NCI-H1048 (cell line): ENCODE measurements at places on chromosomes 11 and 22.

DNA sequence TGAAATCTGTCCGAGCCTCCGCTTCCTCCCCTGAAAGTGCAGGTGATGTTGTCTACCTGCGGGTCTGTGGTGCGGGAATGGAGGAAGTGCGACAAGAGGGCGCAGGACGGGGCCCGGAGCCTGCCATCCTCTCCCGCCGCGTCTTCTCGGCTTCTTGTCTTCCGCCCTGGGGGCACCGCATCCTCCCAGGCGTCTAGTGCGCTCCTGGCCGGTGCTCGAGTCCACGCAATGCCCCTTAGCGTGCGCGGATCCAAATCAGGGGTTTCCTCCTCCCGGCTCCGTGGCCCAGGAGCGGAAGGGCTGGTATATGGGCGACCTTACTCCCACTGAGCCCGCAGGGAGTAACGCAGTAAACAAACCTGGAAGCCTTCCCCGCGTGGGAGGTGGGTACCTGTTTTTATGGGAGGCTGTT is 405 bp downstream of the SFI1 start:
- no peak for DNase-seq

- DNase-seq, result no peak
These were observed 13.8 kb upstream of the PVALB start for GRCh38 chr22:36830601-36831000.

DNA sequence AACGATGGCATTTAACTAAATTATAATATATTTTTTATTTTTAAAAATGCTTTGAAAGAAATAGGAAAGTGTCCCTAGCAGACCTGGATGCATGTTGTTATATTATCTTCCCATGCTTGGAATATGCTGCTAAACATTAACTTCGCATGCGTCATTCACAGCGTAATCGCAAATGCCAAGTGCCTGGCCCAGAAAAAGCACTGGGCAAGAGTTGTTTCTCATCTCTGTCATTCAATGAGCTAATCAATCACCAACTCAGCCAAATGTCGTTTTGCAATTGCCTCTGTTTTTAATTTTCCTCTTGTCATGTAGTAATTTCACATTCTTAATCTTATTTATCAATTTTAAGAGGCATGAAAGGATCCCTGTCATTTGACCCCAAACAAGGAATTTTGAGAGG is 1421.9 kb downstream of the BRD1 start:
- no peak for DNase-seq

DNA sequence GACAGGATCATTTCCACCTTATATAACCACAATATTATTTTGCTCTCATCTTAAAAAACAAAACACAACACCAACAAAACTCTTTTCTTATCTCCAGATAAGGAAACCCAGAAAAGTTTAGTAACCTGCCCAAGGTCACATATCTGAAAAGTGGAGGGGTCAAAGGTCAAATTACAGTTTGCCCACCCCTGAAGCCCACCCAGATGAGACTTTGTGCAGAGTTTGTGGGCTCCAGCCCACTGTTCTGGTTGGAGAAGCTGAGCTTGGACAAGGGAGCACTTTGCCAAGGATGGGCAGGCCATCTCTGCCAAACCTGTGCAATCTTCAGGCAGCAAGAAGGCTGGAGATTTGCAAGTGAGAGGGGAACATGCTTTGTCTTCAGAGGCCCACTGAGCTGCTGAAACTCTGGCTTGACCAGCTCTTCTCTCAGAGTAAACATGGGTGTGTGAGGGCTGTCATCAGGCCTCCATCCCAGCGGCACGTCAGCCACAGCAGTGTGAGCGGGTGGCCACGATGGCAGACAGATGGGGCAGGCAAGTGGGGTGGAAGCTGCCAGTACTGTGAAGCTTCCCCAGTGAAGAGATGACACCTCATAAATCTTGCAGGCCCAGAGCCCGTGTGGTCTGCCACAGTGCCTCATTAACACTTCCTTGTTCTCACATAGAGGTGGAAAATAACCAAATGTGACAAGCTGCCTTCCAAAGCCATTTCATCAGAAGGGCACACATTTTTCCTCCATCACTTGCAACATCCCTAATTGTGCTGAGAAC is 111.8 kb downstream of the CCDC81 start:
- DNase-seq, result no peak

GRCh38 chr11:15106201-15106965 is 8.3 kb upstream of the INSC start:
- no peak for DNase-seq

GRCh38 chr11:63868399-63869064 is 29.6 kb downstream of the MARK2 start:
- DNase-seq, result no peak

DNA sequence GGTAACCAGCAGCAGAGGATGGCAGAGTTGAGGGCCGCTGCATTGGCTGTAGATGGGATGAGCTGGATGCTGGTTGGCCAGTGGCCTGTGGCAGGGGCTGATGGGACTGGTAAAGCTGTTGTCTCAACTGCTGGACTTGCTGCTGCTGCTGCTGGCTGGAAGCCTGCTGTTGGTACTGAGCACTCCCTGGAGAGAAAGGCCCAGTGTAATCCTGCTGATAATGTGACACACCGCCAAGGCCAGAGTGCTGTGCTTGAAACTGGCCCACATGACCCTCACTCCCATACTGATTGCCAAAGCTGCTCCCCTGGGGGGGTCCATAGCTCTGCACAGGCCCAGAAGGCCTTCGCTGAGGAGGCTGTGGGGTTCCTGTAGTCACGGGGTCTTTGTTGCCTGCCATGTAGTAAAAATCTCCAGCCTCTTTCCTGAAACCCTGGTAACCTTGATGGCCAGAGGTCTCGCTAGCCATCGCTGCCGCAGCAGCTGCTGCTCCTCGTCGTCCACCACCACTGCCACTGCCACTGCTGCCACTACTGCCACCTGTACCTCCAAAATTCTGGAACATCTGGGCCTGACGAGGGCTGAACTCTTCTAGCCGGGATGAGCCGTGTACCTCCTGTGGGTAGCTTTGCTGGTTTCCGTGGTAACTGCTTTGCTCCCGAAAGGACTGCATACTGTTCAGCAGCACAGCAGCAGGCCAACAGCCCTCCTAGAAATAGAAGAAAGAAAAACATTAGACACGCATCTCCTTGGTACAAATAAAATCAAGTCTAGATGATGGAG is 55.6 kb downstream of the TCF20 start:
- no peak for DNase-seq

GRCh38 chr11:12900496-12900895 is 108.6 kb upstream of the RASSF10 start:
- DNase-seq, result no peak

DNA sequence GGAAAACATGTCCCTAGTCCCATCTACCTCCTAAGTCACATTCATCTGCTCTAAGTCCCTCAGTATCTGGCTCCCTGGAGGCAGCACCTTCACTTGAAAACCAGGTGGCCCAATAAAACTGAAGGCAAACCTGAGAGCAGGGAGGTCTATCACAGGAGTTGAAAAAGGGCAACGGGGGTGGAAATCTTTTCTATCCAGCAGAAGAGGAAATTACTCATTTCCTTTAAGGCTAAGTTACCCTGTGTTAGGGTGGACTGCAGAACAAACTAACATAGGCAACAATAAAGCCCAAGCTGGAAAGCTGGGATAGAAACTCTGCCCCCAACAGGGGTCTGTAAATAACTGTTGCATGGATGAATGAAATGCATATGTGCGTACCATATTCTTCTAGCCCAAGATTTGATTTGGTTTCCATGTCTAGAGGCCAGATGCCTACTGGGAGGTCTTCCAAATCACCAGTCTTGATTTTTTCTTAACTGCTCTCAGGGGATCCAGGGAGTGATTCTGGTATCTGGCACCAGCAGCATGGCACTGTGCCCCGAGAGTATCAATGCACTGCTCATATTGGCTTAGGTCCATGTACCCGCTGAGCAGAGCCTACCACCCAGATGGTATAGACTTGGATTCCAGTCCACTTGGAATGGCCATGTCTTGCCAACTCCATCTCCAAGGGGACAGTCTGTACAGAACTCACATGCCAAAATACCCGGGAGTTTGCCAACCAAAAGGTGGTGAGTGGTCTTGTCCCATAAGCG is 350.0 kb upstream of the NCAM1 start:
- no peak for DNase-seq

DNA sequence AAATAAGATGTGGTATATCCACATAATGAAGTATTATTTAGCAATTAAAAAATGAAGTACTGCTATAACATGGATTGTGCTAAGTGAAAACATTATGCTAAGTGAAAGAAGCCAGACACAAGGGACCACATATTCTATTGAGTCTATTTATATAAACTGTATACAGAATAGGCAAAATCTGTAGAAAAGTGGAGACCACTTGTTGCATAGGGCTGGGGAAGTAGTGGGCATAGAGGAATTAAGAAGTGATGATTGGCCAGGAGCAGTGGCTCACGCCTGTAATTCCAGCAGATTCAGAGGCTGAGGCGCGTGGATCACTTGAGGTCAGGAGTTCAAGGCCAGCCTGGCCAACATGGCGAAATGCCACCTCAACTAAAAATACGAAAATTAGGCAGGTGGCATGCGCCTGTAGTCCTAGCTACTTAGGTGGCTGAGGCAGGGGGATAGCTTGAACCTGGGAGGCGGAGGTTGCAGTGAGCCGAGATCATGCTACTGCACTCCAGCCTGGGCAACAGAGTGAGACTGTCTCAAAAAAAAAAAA is 109.6 kb downstream of the RBFOX2 start:
- DNase-seq, result no peak

DNA sequence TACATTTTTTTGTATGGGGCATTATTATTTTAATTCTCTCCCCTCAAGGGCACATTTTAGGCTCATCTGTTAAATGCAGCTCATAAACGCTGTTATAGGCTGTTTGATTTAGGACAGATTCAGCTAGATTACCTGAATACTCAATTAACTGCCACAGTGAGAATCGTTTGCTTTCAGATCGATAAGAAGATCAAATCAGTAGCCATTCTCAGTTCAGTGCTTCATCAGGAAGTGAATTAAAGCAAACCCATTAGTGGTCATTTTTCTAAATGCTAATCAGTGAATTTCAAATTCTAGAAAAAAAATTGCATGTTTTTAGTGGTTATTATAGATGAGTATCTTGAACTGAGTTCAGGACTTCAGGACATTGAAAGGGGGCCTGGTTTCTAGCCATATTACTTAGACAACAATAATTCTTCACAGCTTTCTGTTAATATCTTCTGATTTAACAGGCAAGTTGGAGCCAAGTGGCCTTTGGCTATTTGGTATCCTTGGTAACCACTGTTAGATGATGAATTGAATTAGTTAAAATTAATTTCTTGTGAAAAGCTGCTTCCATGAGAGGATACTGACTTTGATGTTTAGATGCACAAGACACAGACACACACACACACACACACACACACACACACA is 18.6 kb downstream of the SYT9 start:
- no peak for DNase-seq

DNA sequence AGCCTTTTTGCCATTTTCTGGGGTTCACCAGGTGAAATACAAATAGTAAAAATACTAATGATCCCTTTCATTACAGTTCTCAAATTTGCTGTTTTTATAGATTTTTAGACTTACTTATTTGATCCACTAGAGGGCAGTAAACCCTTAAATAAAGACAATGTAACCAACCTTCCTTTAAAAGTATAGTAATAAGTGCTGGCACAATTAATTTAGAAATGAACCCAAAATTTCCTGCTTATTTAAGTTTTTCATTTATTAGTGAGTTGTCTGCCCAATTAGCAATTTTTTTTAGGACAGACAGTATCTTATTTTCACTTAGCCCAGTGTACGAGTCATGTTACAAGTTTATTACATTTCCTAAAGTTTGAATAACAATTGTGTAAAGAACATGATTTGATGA is 4.7 kb downstream of the DDIAS start:
- no peak for DNase-seq

- DNase-seq, result no peak
These were observed 425.3 kb upstream of the B3GAT1 start for GRCh38 chr11:134837166-134837886.

- no peak for DNase-seq
These were observed 2.4 kb upstream of the TRABD start for GRCh38 chr22:50183141-50183971.

GRCh38 chr22:45836418-45837169 is 140.4 kb downstream of the WNT7B start:
- no peak for DNase-seq

GRCh38 chr11:12674571-12674935 is 332 bp downstream of the TEAD1 start:
- no peak for DNase-seq

DNA sequence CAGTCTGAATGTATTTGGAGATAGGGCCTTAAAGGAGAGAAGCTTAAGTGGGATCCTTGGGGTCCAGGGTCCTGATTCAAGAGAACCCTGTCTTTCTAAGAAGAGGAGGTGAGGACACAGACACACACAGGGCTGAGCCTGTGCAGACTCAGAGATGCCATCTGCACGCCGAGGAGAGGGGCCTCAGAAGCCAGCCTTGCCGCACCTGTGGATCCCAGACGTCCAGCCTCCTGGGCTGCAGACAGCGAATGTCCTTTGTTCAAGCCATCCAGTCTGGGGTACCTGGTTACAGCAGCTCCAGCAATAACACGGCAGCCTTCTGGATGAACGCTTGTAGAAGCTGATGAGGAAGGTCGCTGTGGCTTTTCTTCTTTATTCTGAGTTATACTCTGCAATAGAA is 1086.1 kb downstream of the BRD1 start:
- DNase-seq, result no peak

- no peak for DNase-seq
These were observed 39.3 kb upstream of the ZC3H12C start for GRCh38 chr11:110053848-110054414.

DNA sequence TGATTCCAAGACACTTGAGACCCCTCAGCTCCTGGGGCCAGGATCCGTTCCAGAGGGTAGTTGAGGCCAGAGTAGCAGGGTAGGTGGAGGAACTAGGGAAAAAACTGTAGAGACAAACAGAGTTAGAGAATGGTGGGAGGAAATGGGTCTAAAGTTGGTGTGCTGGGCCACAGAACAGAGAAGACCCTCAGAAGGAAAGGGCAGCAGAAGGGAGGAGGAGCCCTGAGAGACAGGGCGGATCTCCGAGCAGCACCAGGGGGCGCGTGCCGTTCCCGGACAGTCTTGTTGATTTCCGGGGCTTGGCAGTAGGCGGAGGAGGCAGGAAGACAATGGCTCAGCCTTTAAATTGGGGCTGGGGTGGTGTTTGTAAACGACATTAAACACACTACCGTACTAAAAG is 2.4 kb upstream of the CECR2 start:
- DNase-seq, result no peak

DNA sequence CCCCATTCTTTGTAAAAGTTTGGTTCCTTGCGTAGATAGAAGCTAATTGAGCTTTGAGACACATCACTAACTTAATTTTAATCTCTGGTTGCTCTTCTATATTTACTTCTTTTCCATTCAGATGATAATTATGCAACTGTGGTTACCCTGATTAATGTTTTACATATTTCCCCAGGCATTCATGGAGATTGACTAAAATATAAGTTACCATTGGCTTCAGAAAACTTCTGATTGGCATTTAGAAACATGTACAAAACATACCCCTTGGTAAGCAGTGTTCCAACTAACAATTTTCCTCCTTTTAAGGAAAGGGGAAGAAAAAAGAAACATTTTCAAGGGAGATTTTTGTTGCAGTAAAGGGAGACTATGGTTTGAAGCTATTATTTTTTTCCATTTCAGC is 43.9 kb downstream of the FAT3 start:
- no peak for DNase-seq
